ENCODE measurements at places on chromosomes 7 and 10.

DNA sequence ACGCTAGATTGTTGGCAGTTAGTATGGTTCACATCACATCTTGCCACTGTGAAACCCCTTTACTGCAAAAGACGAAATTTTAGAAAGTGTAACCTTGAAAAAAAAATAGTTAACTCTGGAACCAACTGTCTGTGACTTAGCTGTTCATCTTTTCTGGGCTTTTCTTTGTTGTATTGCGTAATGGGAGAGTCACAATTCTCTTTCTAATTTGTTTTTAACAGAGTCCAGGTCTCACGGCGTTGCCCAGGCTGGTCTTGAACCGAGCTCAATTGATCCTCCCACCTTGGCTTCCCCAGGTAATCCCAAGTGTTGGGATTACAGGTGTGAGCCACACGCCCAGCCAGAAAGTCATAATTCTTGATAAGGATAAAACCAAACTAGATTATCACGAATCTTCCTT lies 14.5 kb downstream of the UBE3C start:
- DNase-seq = no peak

DNA sequence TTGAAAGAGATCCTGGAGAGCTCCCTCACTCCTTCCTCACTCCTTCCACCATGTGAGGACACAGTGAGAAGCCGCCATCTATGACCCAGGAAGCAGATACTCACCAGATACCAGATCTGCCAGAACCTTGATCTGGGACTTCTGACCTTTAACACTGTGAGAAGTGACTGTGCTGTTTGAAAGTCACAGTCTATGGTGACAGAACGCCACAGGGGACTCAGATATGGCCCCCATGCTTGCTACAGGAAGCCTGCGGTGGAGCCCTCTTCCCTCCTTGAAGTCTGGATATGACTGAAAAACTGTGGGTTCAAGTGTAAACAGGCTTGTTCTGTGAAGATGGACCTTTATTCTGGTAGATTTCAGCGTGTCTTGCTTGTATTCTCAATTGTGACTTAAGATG lies 297.8 kb downstream of the KLF6 start:
- DNase-seq = no peak

- DNase-seq = no peak
Measured at GRCh38 chr7:133020496-133020895, 61.4 kb downstream of the CHCHD3 start.

- DNase-seq = no peak
Measured at GRCh38 chr7:32153006-32153405, 82.8 kb upstream of the PDE1C start.

DNA sequence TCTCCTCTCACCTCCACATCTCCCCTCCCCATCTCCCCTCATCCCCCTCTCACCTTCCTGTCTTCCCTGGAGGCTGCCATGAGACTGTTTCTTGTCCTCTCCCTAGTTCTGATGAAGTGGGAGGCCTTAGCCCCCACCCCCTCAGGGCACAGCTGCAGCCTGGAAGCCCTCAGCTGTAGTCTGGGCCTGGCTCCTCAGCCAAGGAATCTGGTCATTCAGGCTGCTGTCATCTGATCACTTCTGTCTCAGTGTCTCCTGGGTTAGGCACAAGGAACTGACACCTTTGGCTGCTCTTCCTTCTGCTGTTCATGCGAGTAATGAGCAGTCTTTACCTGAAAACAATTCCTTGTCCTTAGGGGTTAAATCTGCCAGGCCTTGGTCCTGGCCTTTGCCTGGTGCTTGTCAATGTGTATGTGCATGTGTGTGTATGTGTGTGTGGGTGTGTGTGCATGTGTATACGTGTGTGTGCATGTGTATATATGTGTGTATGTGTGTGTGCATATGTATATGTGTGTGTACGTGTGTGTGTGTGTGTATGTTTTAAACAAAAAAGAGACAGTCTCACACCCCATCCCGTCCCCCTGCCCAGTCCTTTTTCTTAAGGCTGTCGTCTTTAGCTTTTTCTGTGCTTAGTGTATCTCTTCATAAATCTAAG lies 153.5 kb upstream of the TMEM72 start:
- DNase-seq = no peak

DNA sequence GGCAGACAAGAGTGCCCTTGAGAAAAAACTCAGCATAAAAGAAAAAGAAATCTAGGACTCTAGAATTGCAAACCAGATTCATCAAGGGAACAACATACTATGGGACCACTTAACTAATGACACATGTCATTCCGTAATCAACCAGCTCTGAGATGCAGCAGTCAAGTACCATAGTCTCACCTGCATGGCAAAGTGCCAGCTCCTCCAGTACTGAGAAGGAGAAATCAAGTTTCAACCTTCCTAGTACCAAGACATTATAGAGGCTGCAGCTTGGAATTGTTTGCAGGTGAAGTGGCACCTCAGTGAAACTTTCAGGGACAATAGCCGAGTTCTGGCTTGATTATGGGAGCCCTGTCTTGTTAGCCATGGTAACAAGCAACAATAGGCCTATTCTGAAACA lies 11.5 kb downstream of the STEAP1 start:
- no peak for DNase-seq

Data from astrocyte of the spinal cord (primary cell).